ENCODE measurements at places on chromosomes 7 and 10.

- no peak for DNase-seq
These were observed 51.0 kb downstream of the ORC5 start for GRCh38 chr7:104156842-104157277.

GRCh38 chr7:132638000-132638399, 61.7 kb upstream of the PLXNA4 start:
- DNase-seq = peak; percentile 8

- peak; percentile 37 for DNase-seq
These were observed 88.1 kb downstream of the GSAP start for GRCh38 chr7:77327932-77328628.

DNA sequence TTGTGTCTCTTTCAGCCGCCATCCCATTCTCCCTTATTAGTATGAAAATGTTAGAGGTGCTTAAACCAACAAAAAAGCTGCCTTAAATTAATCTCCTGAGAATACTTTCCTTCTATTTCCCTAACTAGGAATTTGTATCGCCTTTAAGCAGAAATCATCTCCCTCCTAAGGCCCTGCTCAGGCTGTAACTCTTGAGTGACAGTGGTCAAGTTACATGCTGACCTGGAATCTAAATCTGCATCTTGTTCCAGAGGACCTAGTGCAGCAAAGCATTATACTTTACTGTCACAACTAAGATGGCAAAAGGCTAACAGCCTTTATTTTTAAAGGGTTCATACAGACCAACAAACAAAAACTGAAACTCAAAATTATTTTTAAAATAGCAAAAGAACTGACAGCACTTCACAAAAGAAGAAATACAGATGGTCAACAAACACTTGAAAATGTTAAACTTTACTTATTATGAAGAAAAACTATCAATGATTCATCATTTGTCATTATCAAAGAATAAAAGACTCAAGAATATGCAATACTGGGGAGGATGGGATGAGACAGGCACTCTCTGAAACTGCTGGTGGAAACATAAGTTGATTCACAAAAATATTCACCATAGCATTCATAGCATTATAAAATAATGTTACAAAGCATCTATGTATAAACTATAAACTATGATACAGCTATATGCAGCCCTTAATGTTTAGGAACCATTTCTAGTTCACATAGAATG, 11.0 kb downstream of the CYREN start:
- DNase-seq = no peak

DNA sequence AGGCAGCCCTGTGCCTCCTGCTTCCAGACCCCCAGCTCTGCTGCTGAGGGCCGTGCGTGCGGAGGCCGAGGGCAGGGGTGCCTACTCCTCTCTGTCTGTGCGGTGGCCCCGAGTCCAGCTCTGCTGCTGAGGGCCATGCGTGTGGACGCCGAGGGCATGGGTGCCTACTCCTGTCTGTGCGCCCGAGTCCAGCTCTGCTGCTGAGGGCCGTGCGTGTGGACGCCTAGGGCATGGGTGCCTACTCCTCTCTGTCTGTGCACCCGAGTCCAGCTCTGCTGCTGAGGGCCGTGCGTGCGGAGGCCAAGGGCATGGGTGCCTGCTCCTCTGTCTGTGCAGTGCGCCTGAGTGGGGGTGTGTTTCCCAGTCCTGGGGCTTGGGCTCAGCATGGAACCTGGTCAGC, 142.7 kb downstream of the ZMYND11 start:
- no peak for DNase-seq

GRCh38 chr7:159063046-159063840, 81.4 kb downstream of the VIPR2 start:
- DNase-seq = peak; percentile 3

DNA sequence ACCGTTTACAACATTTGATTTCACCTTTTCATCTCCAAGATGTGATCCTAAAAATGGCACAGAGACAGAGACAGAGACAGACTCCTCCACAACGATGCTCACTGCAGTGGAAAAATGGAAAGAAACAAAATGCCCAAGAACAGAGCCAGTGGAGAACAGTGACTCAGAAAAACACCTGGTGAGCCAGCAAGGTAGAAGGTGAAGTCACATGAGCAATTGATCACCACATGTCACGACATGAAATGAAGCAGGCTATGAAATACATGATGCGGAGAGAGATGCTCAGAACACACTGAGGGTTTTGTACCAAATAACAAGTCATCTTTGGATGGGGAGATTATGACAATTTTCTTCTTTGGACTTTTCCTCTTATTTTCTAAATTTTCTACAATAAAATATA, 3.5 kb downstream of the MSMB start:
- DNase-seq = no peak

DNA sequence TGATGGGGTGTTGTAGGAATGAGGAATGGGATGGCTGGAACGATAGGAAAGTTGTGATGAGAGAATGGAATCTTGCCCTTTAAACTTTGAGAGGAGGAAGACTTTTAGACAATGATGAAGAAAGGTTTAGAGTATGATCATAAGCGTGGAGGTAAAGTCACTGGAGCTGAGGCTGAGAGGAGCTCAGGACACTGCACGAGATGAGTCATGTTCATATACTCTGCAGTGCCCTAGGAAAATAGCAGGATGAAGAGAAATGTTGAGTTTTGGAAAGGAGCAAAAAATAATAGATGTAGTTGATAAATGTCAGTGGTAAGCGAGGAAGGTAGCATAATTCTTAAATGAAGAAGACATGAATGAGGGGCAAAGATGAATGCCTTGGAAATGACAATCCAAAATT, 28.3 kb upstream of the CUL1 start:
- DNase-seq = no peak

DNA sequence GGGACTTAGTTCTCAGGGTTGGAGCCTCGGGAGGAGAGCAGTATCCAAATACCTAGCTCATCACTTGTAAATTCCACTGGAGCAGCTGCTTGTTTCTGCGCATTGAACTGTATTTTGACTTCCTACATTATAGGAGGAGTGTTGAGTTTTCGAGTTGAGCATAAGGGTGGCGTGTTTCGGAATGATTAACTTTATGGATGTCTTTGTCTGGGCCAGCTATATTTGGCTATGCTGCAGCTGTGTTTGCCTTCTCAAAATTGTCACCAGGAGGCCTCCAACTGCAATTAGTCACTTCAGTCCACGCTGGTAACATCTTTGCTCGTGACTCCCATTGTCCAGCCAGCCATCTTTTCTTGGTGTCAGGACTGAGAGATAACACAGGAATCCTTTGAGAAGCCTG, 9.1 kb downstream of the CELF2 start:
- no peak for DNase-seq

DNA sequence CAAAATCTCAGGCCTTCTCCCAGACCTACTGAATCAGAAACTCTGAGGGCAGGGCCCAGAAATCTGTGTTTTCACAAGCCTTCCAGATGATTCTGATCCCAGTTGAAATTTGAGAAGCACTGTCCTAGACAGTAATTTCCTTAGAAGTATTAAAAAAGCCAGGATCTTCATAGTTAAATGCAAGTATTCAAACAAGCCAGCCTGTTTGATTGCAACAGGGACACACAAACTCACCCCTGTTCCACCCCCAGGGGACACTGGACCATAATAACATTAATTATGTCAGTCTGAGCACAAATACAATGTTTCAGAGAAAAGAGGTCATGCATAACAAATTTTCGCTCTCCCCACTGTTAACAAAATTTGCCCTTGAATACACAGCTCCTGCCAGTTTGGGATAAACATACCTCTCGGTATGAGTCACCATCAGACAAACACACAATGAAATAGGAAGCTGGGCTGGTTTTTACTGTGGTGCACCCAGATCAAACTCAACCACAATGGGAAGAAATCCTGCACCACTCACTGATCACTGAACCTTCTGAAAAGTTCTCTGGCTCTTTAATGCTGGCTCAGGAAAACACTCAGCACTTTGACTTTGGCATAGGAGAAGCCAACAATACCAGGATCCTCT, 34.3 kb downstream of the ABLIM1 start:
- DNase-seq = no peak

DNA sequence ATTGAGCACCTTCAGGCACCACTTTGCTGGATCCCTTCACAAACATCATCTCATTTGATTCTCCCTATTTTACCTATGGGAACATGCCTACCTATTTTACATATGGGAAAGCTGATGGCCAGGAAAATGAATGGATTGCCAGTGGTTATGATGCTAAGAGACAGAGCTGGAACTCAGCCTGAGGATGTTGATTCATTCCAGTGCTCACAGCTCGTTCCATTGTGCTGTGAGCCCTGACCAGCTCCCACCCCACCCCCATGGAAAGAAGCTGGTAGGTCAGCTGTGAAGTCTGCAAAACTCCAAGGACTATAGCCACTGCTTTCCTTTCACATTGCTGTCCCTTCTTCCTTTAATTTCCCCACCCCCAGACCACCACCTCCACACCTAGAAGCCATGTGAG, 9.6 kb downstream of the UBTD1 start:
- DNase-seq = no peak

DNA sequence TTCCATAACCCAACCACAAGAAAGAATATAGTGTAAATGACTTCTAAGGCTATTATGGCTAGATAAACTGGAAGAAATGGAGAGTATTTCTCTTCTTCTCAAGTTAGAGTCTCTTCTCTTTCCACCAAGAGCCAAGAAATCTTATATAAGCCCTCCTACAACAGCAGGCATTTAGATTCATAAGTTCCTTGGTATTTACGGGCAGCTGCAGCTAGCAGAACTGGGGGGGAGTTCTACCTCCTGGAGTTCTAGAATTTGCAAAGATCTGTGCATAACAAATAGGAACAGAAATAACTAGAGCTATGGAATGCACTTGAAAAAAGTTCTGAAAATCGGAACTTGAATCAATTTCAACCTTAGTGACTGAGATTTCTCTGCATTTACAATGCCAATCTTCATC, 715.2 kb upstream of the GRM3 start:
- DNase-seq = no peak

DNA sequence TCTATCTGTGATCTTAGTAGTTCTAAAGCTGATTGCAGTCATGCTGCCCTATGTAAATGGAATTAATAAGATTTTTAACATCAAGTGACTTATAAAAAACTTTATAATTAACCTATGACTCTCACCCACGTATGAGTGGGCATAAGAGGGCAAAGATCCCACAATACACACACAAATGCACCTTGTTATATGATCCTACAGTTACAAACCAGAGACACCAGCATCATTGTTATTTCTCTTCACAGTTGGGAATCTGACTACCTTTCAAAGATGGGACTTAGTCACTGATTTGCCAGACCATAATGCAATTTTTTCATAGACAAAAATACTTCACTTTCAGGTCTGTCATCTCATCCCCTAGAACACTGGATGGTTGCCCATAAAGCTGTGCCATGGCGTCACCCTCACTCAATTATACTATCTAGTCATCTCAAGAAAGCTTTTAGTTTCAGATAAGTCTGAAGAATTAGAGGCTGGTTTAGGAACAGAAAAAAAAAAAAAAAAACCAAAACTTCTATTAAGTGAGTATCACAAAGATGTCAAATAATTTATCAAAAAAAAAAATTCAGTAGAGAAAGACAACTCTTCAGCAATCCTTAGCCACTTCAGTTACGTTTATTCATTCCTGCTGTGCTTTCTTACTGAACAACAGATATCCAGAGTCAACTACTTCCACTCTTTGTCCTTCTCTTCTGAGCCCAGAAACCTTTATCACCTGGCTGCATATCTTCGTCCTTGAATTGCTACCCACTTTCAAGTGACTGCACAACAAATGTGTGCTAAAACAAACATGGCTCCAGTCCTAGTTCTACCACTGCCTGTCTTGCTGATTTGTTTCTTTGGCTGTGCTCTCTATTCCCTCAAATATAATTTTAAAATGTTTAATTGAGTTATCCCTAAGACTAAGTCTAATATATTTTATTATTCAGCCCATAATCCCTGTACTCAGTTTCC, 175.0 kb upstream of the CHRM2 start:
- DNase-seq = no peak

- DNase-seq = no peak
These were observed 98.2 kb upstream of the MEOX2 start for GRCh38 chr7:15784694-15785030.

GRCh38 chr10:112914288-112914952, 35.6 kb upstream of the TCF7L2 start:
- DNase-seq = no peak

- no peak for DNase-seq
These were observed 10.1 kb upstream of the EGR2 start for GRCh38 chr10:62826273-62826672.

GRCh38 chr7:74474271-74474865, 20.7 kb downstream of the GTF2IRD1 start:
- DNase-seq = no peak

DNA sequence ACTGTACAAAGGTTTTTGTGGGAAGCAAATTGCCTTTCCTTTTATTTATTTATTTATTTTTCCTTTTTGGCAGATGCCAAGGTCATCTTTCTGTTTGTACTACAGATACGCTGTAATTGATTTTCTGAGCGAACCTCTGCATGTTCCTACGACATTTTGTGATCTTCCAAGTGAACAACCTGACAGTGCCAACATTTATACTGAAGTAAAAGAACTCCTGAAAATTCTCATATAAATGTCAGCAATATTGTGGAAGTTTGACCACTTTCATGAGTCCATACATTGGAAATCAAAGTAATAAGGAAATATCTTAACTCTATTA, 86.8 kb upstream of the EEPD1 start:
- no peak for DNase-seq

- no peak for DNase-seq
These were observed 11.6 kb upstream of the ADAMTS14 start for GRCh38 chr10:70660722-70661121.

- no peak for DNase-seq
These were observed 389.4 kb upstream of the AUTS2 start for GRCh38 chr7:69208848-69209247.

DNA sequence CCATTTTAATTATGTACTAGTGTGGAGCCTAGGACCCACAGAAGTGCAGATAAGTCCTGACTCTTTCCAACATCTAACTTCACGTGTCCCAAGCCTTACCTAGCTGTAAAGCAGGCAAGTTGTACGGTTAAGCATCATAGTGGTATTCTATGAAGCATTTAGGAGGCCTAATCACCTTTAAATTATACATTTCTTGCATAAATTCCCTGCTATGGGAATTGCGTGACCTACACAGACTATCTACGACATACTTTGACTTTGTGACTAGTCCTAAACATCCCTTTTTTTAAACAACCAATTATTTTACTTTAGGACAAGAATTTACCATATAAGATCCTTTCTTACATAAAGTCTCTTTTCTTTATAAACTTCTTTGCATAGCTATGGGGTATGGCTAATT, 37.7 kb upstream of the LRGUK start:
- no peak for DNase-seq

DNA sequence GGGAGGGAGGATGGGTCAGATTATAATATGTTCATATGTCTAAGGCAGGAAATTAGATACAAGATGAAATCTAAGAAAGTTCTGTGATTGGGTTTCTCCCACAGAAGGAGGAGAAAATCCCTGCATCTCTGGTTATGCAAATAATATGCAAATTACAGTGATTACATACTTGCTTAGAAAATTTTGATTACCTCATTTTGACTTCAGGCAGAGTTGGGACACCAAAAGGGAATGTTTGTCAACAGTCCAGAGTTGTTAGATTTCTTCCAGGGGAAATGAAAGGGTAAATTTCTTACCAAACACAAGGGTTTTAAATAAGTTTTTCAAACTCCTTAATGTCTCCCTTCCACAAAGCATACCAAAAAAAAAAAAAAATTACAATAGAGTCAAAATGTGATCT, 101.4 kb upstream of the STEAP1B start:
- no peak for DNase-seq

GRCh38 chr10:16795410-16796073, 21.7 kb downstream of the RSU1 start:
- DNase-seq = no peak

GRCh38 chr10:127463548-127463947, 85.6 kb upstream of the NPS start:
- no peak for DNase-seq

All from DND-41 (cell line).